Endothelial cell of umbilical vein (primary cell): ENCODE measurements at places on chromosomes 13 and 19. TPM values are rescaled to one million over a fixed set of nuclear protein-coding genes. Genes with fewer than 3 reads are reported as not detected.

DNA sequence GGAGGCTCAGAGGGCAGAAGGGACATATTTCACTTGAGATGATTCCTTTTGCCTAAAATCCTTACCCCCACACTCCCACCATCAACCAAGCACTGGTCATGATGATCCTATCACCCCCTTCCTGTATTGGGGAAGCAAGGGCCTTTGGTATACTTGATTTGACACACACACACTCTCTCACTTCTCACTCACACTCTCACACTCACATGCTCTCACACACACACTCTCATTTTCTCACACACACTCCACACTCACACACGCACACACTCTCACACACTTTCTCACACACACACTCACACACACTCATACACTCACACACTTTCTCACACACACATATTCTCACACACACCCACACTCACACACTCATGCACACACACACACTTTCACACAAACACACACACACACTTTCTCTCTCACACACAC, 8.6 kb downstream of the RGCC start:
- no peak for DNase-seq

GRCh38 chr19:13382633-13382938, 123.7 kb downstream of the CACNA1A start:
- DNase-seq, result no peak

DNA sequence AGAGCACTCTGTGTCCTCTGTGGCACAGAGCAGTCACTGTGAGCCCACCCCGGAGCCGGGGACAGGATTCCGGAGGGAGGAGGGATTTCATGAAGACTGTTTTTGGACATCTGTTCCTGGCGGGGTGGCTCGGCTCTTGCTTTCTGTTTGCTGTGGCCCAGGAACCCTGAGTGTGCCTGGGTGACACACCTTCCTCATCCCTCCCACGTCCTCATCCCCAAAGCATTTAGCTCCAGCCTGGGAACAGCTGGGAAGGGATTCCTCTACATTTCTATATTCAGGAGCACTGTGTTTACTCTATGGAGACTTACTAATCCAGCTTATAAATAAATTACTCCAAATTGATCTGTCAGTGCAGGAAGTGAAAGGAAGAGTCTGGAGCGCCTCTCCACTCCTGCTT, 97.8 kb upstream of the UBL3 start:
- no peak for DNase-seq

- no peak for DNase-seq
Measured at GRCh38 chr13:107901996-107902562, 313.3 kb downstream of the LIG4 start.

GRCh38 chr13:47897411-47898050, 103.5 kb downstream of the SUCLA2 start:
- DNase-seq, result no peak

DNA sequence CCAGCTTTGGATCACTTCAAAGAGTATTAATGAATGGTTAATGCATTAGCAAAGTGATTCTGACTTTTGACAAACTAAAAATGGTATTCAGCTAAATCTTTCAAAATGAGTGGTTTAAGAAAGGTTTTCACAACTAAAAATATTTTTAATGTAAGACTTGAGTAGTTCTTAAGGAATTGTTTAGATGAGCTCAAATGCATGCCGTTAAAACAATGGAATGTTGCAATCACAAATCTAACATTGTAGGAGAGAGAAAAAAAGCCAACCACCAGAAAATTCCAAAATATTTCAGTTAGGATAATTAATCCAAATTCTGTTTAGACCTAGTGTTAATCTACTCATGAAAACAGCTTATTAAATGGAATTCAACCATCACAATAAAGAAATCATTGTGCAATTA, 1044.8 kb upstream of the SLC10A2 start:
- DNase-seq, result no peak

The KIR3DL3 gene
- not detected in 2 replicates for total RNA-seq

The FAM124A gene
- 7.4 and 9.9 TPM in 2 replicates for total RNA-seq
